ENCODE measurements at places on chromosomes 3 and 15.

DNA sequence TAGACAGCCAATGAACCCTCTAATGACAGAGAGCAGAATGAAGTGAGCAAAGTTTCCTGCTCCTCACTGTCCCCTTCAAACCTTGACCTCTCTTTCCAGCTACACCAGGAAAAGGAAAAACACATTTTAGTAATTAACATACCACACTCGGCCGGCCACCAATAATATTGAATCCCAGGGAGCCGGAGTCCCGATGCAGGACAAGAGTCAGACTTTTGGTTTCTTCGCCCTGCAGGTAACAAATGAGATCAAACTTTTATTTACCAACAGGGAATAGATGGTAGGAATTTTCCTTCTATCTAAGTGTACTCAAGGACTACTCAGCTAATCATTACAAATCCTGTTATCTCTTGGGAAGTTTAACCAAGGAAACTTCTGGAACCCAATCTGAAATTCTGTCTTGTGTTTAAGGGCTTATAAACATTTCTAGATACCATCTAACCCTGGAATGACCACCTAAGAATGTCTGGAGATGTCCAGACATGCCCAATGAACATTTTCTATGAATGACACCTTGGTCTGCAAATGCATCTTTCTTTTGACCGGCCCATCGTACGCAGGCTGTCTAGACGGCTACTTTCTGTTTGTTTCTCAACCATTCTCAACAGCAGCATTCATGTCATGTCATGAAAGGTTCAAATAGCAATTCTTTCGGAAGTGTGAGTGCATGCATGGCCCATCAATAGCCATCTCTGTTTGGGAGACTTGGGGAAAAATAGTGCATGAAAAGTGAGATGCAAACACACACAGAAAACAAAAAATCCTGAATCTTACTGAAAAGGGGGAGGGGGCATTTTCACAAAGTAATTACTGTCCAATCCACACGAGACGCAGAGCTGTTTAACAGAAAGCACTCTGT is 16.1 kb downstream of the PDZRN3 start:
- DNase-seq, result no peak

- no peak for DNase-seq
These were observed 27.1 kb downstream of the STARD9 start for GRCh38 chr15:42602501-42602900.

GRCh38 chr15:38992506-38992905 is 427.9 kb upstream of the RASGRP1 start:
- DNase-seq, result no peak

GRCh38 chr3:169984292-169984691 is 17.7 kb downstream of the SEC62 start:
- no peak for DNase-seq

DNA sequence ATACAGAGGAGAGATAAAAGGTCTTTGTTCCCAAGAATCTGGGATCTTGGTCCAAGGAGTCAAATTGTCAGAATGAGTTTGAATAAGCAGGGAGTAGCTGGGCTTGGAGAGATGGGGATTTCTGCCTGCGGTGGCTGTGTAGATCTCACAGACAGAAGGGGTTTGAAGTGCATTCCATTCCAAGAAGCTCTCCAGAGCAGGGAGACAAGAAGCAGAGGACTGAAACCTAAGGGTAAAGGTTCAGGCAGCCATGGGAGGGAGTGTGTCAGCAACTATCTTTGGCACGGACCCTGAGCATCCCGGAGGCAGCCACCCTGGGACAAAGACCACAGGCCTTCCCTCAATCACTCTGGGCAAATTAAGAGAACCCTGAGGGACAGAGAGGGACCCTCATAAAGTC is 422.3 kb upstream of the WNT5A start:
- DNase-seq, result no peak

DNA sequence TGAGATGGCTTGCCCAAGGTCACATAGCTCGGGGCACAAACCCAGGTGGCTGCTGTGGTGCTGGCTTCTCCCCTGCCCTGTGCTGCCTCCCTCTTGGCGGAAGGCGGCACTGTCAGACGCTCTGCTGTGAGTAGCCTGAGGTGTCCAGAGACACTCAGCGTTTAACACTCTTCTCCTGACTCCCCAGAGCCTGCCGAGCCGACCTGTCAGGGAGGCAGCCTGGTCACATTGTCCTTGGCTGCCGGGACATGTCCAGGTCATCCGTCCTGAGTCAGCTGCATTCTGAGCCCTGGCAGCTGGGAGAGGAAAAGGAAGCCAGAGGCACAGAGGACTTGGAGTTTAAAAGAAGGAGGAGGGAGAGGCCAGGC is 4.7 kb downstream of the LMAN1L start:
- DNase-seq, result peak; percentile 76

- no peak for DNase-seq
These were observed 51.3 kb downstream of the ABCC5 start for GRCh38 chr3:183966361-183966791.

- DNase-seq, result no peak
These were observed 38.8 kb downstream of the TNK2 start for GRCh38 chr3:195869413-195870001.

DNA sequence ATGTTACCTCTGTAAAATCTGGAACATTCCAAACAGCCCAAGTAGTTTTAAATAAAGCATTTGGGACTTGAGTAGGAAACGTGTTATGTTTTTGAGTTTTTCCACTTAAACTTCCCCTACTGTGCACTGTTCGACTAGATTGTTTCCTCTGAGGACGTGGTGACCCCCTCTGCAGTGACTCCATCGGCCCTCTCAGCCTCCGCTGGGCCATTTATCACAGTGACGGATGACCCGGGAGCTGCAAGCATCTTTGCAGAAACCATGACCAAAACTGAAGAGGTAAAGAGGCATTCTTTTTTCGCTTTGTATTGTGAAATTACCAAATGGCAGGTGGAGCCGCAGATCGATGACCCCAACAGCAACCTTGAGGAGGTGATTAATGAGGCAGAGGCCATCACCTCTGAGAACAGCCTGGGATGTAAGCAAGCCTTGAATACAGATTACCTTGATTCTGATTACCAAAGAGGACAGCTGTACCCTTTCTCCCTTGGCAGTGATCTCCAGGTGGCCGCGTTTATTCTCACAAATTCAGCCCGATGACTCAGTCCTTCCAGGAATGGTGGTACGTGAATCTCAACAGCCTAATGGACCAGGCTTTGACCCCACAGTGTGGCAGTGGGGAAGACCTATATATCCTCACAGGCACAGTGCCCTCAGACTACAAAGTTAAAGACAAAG is 79.1 kb upstream of the FAN1 start:
- no peak for DNase-seq

DNA sequence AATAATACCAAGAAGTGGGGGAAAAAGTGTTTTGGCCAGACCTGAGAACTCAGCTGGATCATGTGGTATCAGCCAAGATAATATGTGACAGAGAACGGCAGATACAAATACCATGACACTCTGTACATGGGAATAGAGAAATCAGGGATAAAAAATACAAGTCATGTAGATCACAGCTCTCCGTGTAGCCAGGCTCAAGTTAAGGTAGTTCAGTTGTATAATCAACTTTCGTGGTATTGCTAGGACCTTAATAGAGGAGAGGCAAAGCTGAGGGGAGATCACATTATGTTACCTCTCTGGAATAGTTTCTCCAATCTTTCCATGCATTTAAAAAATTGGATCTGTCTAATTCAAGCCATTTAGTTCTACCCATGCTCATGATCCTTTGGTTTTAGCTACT is 179.8 kb downstream of the GHSR start:
- no peak for DNase-seq

DNA sequence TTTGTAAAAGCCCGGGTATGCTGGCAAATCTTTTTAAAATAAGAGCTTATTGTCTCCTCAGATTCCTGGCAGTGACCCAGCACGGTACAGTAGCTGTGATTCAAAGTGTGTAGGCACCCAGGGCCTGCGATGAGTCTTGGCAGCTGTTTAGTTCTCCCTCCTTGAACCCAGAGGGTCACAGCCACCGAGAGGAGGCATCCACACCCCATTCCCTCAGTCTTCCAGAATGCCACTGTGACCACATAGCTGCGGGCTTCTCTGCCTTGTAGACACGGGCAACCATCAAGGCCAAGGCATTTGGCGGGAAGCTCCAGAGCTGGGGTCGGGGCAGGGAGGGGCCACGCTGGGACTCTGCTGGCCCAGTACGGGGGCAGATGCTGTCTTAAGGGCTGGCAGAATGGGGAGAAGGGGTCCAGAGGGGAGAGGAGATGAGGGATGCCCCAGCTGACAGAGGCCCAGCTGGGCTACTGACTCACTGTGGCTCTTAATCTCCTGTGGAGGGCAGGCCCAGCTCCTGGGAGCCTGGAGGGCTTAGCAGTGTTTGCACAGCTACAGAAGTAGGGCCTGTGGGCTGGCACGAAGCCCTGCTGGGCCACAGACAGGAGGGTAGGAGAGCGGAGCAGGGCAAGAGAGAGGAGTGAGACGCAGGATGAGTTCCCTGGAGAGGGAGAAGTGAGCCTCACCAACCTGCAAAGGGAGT is 68.8 kb upstream of the DLG1 start:
- DNase-seq, result peak; percentile 87

GRCh38 chr3:72281551-72281950 is 496.6 kb upstream of the PROK2 start:
- DNase-seq, result no peak

GRCh38 chr3:171678971-171679492 is 131.3 kb downstream of the PLD1 start:
- no peak for DNase-seq
